ENCODE measurements at places on chromosomes 4 and X.

DNA sequence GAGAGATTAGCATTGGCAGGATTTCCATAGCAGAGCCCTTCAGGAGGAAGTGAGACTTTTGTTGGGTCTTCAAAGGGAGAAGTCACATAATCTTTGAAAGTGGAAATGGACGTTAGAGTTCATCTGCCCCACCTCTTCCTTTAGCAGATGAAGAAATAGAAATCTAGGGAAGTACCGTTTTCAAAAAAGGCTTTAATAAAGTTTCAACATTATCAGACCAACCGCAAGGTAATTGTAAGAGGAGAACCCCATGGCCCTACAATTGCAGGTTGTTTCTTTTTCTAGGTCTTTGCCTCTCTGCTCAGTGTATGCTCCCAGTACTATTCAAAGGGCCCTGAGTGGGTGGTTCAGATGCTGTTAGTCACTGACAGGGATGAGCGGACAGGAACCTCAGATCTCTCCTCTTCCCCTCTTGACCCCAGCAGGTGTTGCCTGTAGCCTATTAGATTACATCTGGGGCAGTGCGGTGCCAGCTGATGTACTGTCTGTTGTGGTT is 48.6 kb upstream of the AP1S2 start:
- peak; percentile 10 for DNase-seq

DNA sequence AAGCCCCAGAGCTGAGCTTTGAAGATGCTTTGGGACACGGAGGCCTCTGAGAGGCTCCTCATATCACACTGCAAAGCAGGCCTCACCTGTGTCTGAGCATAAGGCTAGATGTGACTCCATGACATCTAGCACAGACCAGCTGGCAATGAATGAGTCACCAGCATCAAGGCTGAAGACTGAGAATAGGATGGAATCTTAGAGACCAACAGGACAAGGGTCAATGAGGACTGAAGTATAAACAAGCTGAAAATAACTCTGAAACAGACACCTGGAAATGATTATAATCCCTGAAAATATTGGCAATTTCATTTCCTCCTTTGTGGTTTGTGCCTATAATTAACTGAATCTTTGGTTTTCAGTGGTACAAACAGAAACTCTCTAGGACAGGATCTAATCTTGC is 87.1 kb upstream of the PRPS1 start:
- no peak for DNase-seq

- DNase-seq, result no peak
These were observed 1065.7 kb upstream of the PABPC4L start for GRCh38 chr4:135267148-135267865.

- no peak for DNase-seq
These were observed 75.0 kb downstream of the AFAP1 start for GRCh38 chr4:7864685-7865084.

GRCh38 chrX:112761242-112762207 is 79.1 kb downstream of the AMOT start:
- DNase-seq, result no peak

Data from CD4-positive, CD25-positive, alpha-beta regulatory T cell (primary cell).